Umbilical cord (tissue), 2 donors: ENCODE measurements at places on chromosomes 12 and 14. TPM values are rescaled to one million over a fixed set of nuclear protein-coding genes. Genes with fewer than 3 reads are reported as not detected.

GRCh38 chr14:91405241-91405721 is 12.3 kb downstream of the CCDC88C start:
- DNase-seq, result no peak

DNA sequence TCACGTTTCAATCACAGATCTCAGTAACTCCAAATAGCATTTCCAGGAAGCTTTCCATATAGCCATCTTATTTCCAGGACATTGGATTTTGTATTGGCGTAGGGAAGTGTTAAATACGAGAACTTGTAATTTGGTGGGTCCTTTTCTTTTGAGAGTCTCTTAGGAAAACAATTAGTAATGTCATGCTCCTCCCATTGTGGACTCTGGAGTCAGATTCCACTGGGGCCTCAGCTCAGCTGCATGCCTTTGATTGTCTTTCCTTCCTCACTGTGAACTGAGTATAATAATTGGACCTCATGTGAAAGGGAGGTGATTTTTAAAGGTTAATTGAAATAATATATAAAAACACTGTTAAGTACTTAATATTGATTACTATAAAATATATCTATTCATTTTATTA is 462.6 kb downstream of the NPAS3 start:
- no peak for DNase-seq

Gene FLRT2
- total RNA-seq, result 59.2 TPM

GRCh38 chr12:8678661-8679111 is 16.1 kb upstream of the MFAP5 start:
- peak; percentile 77 for DNase-seq

DNA sequence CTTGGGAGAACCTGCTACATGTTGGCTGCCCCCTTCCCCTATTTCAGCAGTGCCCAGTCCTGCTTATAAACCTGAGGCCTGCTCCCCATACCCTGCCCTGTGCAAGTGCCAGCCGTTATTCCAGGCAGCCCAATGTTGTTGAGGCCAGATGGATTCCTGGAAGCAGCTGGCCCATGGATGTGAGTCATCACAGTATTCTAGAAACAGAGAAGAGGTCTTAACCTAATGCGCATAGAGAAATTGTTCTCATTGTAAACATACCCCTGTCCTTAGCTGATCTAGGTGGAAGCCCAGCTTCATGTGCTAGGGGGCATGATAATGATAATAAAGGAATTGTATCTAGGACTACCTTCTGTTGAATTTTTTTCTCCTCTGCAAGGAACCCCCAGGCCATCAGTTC is 69.7 kb downstream of the TSPAN11 start:
- peak; percentile 43 for DNase-seq

Gene MANSC1
- total RNA-seq, result 1.2 TPM

- no peak for DNase-seq
Observed at GRCh38 chr12:51323317-51323960, 535 bp downstream of the BIN2 start.

Gene TSPAN19
- 3.4 TPM for total RNA-seq

DNA sequence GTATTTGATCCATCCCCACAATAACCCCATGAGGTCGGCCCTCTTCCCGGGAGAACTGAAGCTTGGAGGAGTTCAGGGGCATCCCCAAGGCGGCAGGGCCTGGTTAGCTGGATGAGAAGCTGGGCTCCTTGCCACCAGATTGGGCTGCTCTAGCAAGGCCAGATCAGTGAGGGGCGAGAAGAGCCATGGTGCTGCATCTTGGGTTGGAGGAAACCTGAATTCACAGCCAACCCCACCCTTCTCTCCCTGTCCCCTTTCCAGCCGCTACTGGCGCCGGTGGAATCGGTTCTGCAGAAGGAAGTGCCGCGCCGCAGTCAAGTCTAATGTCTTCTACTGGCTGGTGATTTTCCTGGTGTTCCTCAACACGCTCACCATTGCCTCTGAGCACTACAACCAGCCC is 228.6 kb upstream of the FKBP4 start:
- DNase-seq, result no peak

DNA sequence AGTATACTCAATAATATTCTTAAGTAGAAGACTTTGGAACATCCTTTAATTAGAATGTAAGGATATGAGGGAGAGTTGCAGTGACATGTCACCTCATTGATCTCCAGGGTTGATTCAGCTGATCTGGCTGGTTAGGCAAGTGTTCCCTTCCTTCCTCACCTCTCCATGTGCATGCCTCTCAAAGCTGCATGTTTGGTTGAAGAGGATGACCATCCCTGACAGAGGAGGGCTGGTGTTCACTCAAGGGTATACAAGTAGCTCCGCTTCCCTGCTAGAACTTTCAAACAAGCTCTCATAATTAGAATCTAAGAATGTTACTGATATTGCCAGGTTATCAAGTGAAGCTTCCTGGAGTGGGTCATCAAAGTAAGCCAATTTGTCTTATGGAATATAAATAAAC is 341.1 kb upstream of the FLRT2 start:
- no peak for DNase-seq

Gene APOF
- total RNA-seq, result 2.2 TPM

GRCh38 chr14:100289916-100290606 is 16.2 kb downstream of the SLC25A29 start:
- DNase-seq, result no peak

Gene NABP2
- 10.8 TPM for total RNA-seq

Gene CNTN1
- 88.6 TPM for total RNA-seq

Gene GLI1
- 3.6 TPM for total RNA-seq

- no peak for DNase-seq
Observed at GRCh38 chr12:71063087-71063486, 94.7 kb downstream of the TSPAN8 start.

Gene CCDC197
- not detected for total RNA-seq

DNA sequence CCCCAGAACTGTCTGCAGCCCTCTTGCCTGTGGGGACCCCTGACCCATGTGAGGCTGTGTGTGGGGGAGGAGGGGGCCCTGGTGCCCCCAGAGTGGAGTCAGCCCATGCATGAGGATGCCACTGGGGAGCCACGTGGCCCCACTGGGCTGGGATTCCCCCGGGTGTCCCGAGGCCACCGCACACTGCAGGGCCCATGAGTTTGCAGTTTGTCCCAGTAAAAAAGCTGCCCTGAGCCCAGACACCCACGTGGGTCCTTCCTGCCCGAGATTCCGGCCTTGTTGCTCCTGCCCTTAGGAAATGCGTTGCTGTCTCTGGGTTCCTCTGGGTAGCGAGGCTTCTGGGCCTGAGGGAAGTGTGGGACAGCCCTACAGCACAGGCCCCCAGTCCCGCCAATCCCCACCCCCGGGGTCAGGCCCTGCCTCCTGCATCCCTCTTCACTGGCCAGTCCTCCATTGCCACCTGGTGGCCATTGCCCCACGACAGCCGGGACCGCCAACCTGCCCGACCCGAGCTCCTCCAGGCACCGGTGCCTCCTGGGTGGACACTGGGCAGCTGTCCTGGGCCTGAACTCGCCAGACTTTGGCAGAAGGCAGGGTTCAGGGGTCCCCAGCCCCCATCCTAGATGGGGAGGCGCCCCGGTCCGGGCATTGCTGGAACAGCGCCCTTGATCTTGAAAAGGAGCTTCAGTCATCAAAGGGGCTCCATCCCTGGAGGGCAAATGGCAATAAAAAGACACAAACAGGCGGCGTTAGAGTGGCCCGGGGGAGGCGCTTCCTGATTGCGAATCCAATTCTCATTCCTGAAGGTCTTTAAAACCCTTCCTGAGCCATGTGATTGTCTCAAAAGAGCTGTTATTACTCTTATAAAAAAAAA is 15.6 kb upstream of the C14orf180 start:
- DNase-seq, result peak; percentile 86

- DNase-seq, result no peak
Observed at GRCh38 chr14:24690492-24690891, 56.5 kb upstream of the GZMB start.

GRCh38 chr14:50531595-50532501 is 521 bp downstream of the MAP4K5 start:
- DNase-seq, result peak; percentile 64

- peak; percentile 0 for DNase-seq
Observed at GRCh38 chr12:8446642-8447547, 8.9 kb upstream of the CLEC6A start.

GRCh38 chr14:71595441-71595840 is 336.8 kb upstream of the RGS6 start:
- DNase-seq, result no peak

- no peak for DNase-seq
Observed at GRCh38 chr12:65229441-65229840, 49.0 kb upstream of the MSRB3 start.

Gene ADAMTS20
- 4.6 TPM for total RNA-seq

Gene ASIC1
- total RNA-seq, result 1.7 TPM

- no peak for DNase-seq
Observed at GRCh38 chr14:94969766-94970165, 187.6 kb downstream of the DICER1 start.

- DNase-seq, result no peak
Observed at GRCh38 chr12:92324849-92325500, 179.3 kb upstream of the BTG1 start.

DNA sequence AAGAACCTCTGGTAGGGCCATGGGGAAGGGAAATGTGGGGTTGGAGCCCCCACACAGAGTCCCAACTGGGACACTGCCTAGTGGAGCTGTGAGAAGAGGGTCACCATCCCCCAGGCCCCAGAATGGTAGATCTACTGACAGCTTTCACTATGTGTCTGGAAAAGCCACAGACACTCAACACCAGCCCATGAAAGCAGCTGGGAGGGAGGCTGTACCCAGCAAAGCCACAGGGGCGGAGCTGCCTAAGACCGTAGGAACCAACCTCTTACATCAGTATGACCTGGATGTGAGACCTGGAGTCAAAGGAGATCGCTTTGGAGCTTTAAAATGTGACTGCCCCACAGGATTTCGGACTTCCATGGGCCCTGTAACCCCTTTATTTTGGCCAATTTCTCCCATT is 97.8 kb downstream of the HMGA2 start:
- no peak for DNase-seq

DNA sequence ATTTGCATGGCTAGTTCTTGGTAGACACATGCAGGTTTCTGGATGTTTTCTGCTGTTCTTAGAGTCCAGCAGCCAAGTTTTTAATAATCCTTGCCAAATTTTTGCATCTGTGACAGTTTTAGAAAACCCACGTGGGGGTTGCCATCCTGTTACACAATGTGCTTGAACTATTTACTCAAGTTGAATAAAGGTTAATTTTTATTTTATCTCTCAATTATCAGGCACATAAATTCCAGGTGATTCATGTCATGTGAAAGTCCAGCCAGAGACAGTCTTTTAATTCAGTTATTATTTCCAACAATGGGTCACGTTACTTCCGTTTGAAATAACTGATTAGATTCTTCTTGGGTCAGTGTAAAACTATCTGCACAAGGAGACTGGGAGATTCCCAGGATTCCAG is 15.7 kb downstream of the MYRFL start:
- no peak for DNase-seq

GRCh38 chr12:3038926-3039510 is 38.2 kb upstream of the TSPAN9 start:
- DNase-seq, result no peak

Gene NPFF
- not detected for total RNA-seq

Gene SLC38A4
- total RNA-seq, result 22.1 TPM

Gene AKAP3
- 5.1 TPM for total RNA-seq

GRCh38 chr12:3129301-3130056 is 52.3 kb downstream of the TSPAN9 start:
- no peak for DNase-seq

- DNase-seq, result peak; percentile 80
Observed at GRCh38 chr12:104288635-104289274, 14.8 kb upstream of the EID3 start.

Gene MUCL1
- not detected for total RNA-seq

DNA sequence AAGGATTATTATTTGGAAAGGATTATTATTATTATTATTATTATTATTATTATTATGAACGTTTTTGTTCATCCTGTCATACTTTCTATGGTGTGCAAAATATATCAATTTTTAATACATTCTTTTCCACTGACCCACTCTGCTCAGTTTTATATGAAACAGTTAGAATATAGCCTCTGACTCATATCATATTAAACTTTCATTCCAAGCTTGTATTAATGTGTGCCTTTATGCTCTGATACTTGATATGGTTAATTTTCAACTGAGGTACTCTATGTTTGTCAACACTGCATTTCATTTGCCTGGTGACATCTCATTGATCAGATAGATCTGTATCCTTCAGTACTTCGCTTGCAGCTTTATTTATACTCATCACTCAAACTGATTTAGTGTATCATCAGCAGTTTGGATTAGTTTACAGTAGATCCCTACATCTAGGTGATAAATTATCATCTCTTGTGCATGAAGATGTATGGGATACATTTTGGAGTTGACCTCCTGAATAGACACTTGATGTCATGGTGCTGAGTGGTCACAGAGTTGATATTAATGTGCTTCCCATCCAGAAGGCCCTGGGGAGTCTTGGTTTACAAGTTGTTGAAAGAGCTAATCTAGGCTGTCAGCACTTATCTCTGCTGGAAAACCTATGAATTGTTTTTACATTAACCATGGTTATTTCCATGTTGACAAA is 271.8 kb downstream of the TRHDE start:
- DNase-seq, result no peak

Gene GDF3
- 2.9 TPM for total RNA-seq

Gene TC2N
- 7.7 TPM for total RNA-seq

Gene C12orf60
- total RNA-seq, result 3.6 TPM

Gene PAPLN
- 5.1 TPM for total RNA-seq

DNA sequence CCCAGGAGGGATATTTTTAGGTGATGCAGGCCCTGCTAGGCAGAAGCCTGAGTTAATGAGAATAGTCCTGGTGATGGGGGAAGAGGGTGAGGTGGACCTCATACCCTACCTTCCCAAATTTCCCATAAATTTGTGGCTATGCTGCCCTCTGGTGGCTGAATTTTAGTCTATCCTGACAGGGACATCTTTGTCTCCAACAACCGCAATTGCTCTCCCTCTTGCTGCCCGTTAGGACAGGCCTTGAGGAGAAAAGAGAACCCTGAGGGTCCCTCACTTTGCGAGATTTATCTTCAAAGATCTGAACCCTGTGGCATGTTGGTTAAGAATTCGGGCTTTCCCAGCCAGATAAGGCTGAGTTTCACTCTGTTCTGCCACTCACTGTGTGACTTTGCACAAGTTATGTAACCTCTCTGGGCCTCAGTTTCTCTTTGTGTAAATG is 9.8 kb upstream of the ZNF385A start:
- peak; percentile 67 for DNase-seq

Gene P2RX2
- total RNA-seq, result not detected

Gene HHIPL1
- 12.0 TPM for total RNA-seq

DNA sequence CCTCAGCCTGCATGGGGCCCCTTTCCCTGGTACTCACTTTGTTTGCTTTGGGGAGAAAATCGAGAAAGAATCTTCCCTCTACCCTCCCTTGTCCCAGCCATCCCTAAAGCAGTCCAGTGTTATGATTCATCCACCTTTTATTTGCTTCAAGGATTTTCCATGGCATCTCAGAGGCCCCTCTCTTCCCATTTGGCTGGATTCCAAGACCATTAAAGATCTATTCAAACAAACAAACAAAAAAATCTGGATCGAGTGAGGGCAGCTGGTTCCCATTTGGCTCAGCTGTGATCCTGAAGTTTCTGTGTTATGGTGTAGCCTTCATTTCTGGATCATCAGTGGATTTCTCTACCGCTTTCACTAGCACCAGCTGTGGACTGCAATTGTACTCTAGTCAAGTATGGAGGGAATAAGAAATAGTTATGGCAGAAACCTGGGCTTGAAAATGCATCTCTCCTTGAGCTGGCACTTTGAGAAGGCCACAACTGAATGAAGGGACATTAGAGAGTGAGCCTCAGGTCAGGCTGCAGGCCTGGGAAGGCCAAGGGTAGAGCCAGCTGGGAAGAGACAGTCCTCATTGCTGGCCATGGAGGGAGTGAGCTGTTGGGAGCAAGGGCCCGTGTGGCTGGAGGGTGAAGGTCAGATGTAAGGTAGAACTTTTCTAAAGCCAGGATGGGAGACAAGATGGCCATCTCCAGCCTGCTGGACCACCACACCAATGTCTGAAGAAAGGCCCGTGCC is 13.7 kb downstream of the KRT71 start:
- DNase-seq, result peak; percentile 84
